ENCODE measurements at places on chromosomes 1 and 21.

DNA sequence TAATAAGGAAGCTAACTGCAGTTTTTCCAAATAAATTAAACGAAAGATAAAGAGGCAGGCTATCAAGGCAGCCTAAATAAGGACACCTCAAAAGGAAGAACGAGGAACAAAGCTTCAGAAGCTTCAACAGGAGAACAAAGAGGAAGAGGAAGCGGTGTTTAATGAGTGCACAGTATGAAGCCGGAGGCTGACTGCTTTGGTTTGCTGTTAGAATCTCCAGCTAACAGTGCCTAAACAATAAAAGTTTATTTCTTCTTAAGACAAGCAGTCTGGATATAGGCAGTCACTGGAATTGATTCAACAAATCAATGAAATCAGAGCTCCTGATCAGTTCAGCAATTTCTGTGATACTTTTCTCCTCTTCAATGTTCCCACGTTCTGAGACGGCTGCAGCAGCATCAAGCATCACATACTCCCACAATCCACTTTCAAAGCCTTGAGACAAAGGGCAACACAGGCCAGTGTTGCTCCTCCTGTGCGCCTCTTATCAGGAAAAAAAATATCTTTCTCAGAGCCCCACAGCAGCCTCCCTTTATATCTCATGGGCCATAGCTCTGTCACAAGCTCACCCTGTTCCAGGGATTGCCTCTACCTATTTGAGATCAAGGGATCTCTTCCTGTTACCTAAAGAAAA, 365.6 kb upstream of the ST6GALNAC5 start:
- no peak for DNase-seq

GRCh38 chr1:108043707-108044106, 78.7 kb upstream of the VAV3 start:
- DNase-seq = no peak

GRCh38 chr1:182185842-182186756, 124.6 kb upstream of the ZNF648 start:
- DNase-seq = no peak

DNA sequence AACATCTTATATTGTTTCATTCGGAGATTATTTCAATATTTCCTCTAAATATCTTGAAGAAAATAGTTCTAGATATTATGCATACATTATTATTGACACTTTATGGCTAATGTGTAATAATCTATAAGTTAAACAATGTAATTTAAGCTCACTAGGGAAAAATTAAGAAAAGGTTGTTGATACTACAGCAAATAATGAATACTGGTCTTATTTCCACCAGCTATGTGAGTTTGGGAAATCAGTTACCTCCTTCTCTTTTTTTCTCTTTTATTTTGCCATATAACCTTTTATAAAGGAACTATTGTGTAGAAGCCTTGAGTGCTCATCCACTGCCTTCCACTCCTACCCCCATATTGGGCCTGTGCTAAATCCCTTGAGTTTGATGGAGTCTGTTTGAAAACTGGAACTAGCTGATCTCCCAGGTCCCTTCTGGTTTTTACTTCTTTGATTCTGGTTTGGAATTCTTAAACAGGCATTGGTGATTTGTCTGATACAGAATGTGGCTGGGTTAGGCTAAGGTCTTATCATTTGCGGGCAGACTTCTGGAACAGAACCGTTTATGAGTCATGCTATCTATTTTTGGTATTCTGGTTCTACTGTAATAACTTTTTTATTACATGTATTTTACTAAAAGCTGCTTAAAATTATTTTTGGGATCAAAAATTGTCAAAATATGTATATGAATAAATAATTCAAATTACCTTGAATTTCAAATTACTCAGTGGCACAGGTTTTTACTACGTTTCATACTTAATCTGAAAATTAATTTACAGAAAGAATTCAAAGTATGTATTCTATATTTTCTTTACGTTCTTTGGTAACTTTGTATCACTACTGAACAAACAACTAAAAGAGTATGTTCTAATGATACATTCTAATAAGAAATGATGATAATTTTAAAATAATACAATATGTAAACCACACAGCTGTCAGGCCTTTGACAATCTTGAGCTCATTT, 5.0 kb upstream of the CDC14A start:
- no peak for DNase-seq

Measured in activated gamma-delta T cell treated with anti-CD3 and anti-CD28 coated beads, Interleukin-2, amount 50 U/mL, for 16 hours (primary cell).